ENCODE measurements at places on chromosomes 11 and 22.

DNA sequence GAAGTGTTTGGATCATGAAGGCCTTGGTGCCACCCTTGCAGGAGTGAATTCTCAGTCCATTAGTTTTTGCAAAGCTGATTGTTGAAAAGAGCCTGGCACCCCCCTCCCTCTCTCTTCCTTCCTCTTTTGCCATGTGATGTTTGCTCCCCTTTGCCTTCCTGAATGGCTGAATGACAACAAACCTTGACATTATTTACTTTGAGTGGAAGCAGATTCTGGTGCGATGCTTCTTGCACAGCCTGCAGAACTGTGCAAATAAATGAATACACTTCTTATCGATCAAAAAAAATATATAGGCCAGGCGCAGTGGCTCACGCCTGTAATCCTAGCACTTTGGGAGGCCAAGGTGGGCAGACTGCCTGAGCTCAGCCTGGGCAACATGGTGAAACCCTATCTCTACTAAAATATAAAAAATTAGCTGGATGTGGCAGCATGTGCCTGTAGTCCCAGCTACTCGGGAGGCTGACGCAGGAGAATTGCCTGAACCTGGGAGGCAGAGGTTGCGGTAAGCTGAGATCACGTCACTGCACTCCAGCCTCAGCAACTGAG, 2.0 kb upstream of the NARS2 start:
- H3K4me3 ChIP-seq: no peak overlapping the region
- no peak for DNase-seq
- H3K36me3 ChIP-seq: no peaks in the 10 kb centered on the region
- H3K27ac ChIP-seq: no peak overlapping the region
- peaks cover 25% of the 10 kb centered on the region for H3K4me1 ChIP-seq

DNA sequence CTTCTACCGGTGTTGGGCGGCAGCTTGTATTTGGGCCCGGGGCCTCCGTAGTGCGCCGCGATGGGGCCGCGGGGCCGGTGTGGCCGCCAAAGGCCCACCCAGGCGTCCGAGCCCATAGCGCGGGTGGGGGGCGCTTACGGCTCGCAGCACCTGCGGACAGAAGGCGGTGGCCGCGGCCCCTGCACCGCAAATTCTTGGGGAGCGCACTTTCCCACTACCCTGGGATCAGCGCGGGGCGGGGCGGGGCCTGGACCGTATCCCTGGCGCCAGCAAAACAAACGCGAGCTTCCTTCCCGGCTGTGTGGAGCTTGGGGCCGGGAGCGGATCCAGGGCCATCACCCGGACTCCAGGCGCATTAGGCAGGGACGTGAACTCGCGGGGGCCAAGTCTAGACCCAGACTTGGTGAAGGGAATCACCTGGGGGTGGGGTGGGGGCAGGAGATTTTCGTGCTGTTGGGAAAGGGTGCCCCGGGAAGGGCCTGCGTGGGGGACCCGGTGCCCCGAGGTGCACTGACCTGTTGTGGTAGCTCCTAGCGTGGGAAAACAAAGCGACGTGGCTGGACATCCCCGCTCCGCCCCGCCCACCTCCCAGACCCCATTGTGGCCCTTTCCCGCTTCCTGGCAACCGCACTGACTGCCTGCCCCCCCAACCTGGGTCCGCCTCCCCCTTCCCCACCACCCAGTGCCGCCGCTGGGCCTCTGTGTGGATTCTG, 2.3 kb upstream of the TYMP start:
- H3K27me3 ChIP-seq: peaks cover 3% of the 10 kb centered on the region
- peak overlapping the region; percentile 94 for H3K27ac ChIP-seq
- H3K4me3 ChIP-seq: peak overlapping the region; percentile 53

DNA sequence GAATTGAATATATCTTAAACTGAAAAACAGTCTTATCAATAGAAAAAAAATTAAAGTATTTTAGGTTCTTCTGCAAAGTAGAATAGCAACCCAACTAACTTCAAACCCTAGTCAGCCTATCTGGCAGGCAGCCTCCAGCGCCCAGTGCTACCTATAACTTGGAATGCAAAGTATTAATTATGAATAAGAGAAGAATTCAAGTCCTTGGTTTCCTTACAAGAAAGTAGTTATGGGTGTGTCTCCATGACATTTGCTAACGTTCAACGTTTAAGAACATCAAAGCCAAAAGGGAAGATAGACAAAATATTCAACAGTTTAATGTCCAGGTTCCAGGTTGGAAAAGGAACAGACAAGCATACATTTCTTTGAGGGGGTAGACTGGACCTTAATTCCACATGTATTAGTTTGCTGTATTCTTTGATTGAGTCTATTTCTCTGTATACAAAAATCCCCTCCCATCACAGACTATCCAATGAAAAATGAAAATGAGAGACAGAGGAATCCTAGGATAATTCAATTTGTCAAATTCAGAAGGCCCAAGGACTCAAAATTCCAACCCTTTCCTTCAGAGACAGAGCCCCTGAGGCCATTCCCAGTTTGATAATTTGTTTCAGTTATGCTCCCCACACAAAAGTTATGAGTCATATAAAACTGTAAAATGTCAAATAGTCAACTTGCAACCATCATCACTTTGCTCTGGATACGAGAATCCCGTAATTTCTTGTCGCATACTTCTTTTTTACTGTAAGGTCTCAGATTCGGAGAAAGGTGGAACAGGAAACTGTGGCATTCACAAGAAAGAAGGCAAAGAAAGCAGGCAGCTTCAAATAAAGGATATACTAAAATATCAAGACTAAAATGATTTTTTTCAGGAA, 83.7 kb upstream of the CHRM4 start:
- no peaks in the 10 kb centered on the region for H3K36me3 ChIP-seq
- H3K27ac ChIP-seq: no peak overlapping the region
- H3K27me3 ChIP-seq: no peaks in the 10 kb centered on the region
- no peak for DNase-seq
- H3K4me1 ChIP-seq: peaks cover 19% of the 10 kb centered on the region

DNA sequence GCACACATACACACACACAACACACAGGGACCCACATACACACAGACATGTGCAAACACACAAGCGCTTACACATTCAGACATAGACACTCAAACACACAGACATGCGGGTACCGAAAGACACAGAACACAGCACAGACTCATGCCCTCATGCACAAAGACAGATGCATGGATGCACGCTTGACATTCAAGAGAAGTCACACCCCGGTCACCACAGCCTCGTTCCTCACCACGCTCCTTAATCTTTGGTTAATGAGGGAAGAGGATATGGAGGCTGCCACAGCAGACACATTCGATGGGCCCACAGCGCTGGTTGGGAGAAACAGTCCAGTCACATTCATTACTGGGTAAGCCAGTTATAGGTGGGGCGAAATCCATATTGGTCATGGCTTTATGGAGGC, 51.9 kb upstream of the EIF3D start:
- no peak for DNase-seq
- H3K27ac ChIP-seq: no peak overlapping the region
- H3K4me3 ChIP-seq: no peak overlapping the region
- no peaks in the 10 kb centered on the region for H3K36me3 ChIP-seq
- H3K4me1 ChIP-seq: no peaks in the 10 kb centered on the region
- no peaks in the 10 kb centered on the region for H3K27me3 ChIP-seq

DNA sequence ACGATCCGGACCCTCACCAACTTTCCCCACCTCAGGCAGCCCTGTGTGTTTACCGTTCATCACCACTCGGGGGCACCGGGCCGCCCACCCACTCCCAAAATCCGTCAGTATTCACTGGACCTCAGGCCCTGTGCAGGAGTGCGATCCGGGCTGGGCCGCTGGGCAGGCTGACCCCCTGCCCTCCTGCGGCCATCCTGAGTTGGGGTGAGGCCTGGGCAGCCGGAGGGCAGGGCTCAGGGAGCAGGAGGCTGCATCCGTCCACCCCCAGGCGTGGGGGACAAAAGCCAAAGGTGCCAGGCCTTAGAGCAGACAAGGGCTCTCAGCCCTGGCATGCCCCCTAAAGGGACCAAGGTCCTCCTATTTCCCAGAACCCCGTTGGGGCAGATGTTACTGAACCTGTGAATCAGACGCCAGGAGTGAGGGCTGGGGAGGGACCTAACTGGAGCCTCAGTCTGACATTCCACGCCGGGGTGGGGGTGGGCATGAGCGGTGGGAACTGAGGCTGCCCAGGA, 16.8 kb upstream of the TMEM191C start:
- peaks cover 43% of the 10 kb centered on the region for H3K36me3 ChIP-seq
- H3K4me1 ChIP-seq: no peaks in the 10 kb centered on the region
- no peak overlapping the region for H3K27ac ChIP-seq
- H3K27me3 ChIP-seq: no peaks in the 10 kb centered on the region
- no peak overlapping the region for H3K4me3 ChIP-seq
- no peak for DNase-seq

- no peak overlapping the region for H3K4me3 ChIP-seq
- no peak overlapping the region for H3K27ac ChIP-seq
- H3K4me1 ChIP-seq: no peaks in the 10 kb centered on the region
- no peak for DNase-seq
These were observed 331.8 kb downstream of the AASDHPPT start for GRCh38 chr11:106409222-106409621.

DNA sequence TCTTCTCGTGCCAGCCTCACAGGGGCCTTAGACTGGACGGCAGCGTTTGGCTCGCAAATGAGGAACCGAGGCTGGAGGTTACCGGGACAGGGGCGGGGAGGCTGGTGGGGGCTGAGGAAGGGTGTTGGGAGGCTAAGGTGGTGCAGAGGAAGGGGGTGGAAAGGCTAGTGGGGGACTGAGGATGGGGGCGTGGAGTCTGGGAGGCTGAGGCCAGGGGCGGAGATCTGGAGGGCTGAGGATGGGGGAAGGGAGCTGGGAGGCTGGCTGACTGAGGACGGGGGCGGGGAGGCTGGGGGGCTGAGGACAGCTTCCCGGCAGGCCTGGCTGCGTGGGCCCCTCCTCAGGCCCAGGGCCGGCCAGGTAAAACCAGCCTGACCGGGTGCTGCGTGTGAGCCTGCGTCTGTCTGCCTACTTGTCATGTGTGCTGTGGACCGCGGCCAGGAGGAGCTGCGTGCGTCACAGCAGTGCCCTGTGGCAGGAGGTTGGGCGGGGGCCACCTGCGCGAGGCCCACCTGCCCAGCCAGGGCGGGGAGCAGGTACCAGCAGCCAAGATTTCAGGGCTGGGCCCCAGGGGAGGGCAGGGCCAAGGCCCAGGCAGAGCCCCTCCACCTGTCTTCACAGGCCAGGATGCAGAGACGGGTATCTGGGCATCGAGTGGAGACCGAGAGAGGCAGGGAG, 9.4 kb upstream of the PIM3 start:
- H3K4me3 ChIP-seq: no peak overlapping the region
- no peaks in the 10 kb centered on the region for H3K36me3 ChIP-seq
- DNase-seq: no peak
- H3K27ac ChIP-seq: peak overlapping the region; percentile 95
- H3K4me1 ChIP-seq: peaks cover 50% of the 10 kb centered on the region
- H3K27me3 ChIP-seq: no peaks in the 10 kb centered on the region

DNA sequence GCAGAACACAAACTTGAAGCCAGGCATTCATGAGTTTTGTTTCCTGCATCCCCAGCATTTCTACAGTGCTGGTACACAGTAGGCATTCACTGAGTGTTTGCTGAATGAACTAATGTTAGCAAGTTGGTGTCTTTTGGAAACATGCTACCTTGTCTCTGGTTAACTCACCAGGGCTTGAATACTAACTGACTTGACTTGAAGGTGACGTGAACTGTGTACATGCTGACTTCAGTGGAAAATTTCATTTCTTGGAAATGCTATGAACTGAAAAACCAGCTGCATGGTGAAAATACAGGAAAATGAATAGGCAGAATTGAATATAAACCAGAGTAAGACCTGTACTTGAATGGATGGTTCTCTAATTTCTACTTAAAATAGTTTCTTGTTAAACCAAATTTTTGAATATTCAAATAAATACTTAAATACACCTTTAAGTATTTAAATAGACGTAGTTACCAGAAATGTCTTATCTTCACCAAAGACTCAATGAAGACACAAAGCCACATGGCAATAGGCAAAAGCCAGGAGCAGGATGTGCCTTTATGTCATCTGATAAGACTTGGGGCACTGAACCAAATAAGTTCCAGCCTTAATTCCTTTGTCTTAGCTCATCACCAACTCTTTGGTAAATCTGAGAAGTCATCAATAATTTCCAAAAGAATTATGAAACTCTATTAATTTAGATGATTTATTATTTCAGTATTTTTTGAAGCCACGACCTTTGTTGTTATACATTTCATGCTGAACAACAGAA, 39.7 kb upstream of the POU2AF2 start:
- H3K4me3 ChIP-seq: no peak overlapping the region
- H3K36me3 ChIP-seq: no peaks in the 10 kb centered on the region
- no peak overlapping the region for H3K27ac ChIP-seq
- DNase-seq: no peak
- H3K27me3 ChIP-seq: no peaks in the 10 kb centered on the region
- no peaks in the 10 kb centered on the region for H3K4me1 ChIP-seq

- H3K27ac ChIP-seq: no peak overlapping the region
- DNase-seq: no peak
- H3K36me3 ChIP-seq: no peaks in the 10 kb centered on the region
- no peaks in the 10 kb centered on the region for H3K27me3 ChIP-seq
- H3K4me3 ChIP-seq: no peak overlapping the region
- H3K4me1 ChIP-seq: no peaks in the 10 kb centered on the region
These were observed 187.6 kb upstream of the CCDC90B start for GRCh38 chr11:83473743-83474142.

DNA sequence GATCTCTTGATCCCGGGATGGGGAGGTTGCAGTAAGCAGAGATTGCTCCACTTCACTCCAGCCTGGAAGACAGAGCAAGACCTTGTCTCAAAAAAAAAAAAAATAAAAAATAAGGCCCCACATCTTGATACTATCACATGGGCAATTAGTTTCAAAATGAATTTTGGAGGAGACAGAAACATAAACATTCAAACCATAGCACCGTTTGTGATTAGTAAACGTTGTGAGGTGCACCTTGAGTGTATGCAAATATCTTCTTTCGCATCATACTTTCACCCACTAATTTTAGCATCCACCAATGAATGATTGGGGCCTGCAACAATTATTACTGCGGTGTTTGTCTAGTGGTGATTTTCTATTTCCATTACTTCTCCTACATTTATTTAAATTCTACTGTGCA, 11.0 kb upstream of the SPDYC start:
- no peaks in the 10 kb centered on the region for H3K4me1 ChIP-seq
- DNase-seq: no peak
- no peaks in the 10 kb centered on the region for H3K27me3 ChIP-seq
- H3K36me3 ChIP-seq: no peaks in the 10 kb centered on the region

DNA sequence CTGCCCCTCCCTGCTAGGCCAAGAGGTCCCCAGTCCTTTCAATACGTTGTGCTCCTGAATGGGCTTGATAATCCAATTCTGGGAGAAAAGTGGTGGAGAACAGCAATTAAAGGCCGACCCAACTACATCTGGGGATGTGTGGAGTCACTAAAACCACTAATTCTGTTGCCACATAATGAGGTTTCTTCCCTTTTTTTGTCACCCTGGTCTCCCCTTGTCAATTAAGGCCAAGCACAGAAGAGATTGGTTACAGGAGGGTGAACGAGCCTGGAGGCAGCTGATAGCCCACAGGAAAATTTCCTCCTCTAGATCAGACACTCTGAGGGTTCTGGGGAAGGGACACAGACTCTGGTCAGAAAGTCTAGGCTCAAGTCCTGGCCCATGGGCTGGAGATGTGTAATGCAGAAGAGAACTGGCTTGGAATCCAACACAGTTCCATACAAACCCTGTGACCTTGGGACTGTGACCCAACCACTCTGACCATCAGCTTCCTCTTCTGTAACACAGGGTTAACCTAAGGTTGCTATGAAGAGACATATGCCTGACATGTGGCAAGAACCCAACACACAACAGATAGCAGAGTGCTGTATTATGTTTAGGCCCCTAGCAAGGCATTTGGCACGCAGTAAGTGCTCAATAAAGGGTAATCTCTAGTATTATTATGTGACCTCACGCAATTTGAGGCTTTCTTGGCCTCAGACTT, 146.4 kb downstream of the CHST1 start:
- no peaks in the 10 kb centered on the region for H3K4me1 ChIP-seq
- DNase-seq: no peak
- no peak overlapping the region for H3K4me3 ChIP-seq
- H3K36me3 ChIP-seq: no peaks in the 10 kb centered on the region
